ENCODE measurements at places on chromosomes 11 and 22. TPM values are rescaled to one million over a fixed set of nuclear protein-coding genes. Genes with fewer than 3 reads are reported as not detected.

AP1B1 gene
- total RNA-seq, result 57.9 TPM

GRCh38 chr11:127376301-127376700 is 375.7 kb upstream of the KIRREL3 start:
- no peak overlapping the region for H3K27ac ChIP-seq
- no peak for DNase-seq
- no peaks in the 10 kb centered on the region for H3K4me1 ChIP-seq
- H3K27me3 ChIP-seq, result no peaks in the 10 kb centered on the region
- H3K4me3 ChIP-seq, result no peak overlapping the region
- no peaks in the 10 kb centered on the region for H3K36me3 ChIP-seq

GRCh38 chr11:61266602-61267001 is 25.6 kb downstream of the PGA5 start:
- no peak overlapping the region for H3K27ac ChIP-seq
- peaks cover 1% of the 10 kb centered on the region for H3K36me3 ChIP-seq
- no peaks in the 10 kb centered on the region for H3K27me3 ChIP-seq
- peaks cover 15% of the 10 kb centered on the region for H3K4me1 ChIP-seq
- no peak overlapping the region for H3K4me3 ChIP-seq

DNA sequence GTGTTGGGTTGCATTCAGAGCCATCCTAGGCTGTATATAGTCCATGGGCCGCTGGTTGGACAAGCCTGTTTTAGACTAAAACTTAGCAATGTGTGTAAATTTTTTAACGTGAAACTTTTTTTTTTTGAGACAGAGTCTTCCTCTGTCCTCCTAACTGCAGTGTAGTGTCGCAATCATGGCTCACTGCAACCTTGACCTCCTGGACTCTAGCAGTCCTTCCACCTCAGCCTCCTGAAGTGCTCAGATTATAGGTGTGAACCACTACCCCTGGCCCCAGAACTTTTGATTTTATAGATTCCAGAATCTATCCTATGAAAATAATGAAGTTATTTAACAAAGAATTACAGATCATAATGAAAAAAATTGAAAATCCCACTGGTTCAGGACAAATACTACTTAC is 29.9 kb upstream of the PANX2 start:
- H3K4me3 ChIP-seq, result no peak overlapping the region
- H3K27me3 ChIP-seq, result peaks cover 35% of the 10 kb centered on the region
- no peaks in the 10 kb centered on the region for H3K4me1 ChIP-seq

GRCh38 chr22:20582520-20583361 is 75.3 kb downstream of the MED15 start:
- no peak overlapping the region for H3K4me3 ChIP-seq
- H3K27ac ChIP-seq, result no peak overlapping the region
- H3K27me3 ChIP-seq, result no peaks in the 10 kb centered on the region
- H3K4me1 ChIP-seq, result no peaks in the 10 kb centered on the region
- DNase-seq, result no peak

DNA sequence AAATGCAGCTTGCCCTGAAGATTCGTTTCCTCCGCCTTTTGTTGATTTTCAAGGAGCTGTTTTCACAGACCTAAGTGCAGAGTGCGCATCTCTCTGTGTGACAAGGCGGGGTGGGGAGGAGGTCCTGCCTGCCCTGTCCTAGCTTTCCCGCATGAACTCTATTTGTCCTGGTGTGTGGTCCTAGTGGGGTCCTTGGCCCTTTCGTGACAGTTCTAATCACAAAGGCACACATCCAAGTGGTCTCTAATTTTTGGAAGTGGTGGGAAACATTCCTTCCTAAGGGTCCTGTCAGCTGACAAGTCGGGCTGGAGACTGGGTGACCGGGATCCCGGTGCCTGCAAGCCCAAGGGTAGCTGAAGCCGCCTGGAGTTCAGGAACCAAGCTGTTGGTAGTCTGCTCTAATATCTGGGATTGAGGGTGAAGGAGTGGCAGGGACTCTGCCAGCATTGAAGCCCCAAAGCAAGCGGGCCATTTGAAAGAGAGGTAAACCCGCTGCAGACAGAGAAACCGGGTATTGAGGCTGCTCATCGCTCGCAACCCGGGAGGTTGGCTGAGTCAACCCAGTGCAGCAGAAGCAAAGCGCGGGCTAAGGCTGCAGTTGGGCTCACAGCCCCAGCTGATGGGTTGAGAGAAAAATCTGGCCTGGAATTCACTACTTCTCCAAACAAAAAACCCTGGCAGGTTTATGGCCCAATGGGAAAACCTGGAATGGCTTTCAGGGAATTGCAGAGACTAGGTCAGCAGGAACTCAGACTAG is 28.1 kb upstream of the FBXO3 start:
- H3K4me3 ChIP-seq, result no peak overlapping the region
- H3K27me3 ChIP-seq, result peaks cover 72% of the 10 kb centered on the region
- H3K27ac ChIP-seq, result no peak overlapping the region
- DNase-seq, result peak; percentile 33

DNA sequence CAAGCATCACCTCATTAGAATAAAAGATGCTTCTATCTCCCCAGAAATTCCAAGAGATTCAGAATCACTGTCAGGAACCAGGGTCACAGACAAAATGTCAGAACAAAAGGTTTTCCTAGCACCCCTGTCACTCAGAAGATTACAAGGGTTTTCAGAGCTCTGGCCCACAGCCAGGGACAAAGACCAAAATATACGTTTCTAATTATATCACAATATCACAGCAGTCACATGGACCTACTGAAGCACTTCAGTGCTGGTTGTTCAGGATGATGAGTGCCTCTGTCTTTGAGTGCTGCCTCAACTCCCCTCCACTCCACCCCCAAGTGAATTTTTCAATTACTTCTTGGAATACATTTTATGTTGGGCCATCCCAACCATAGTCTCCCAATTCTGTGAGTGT is 21.9 kb upstream of the RTL6 start:
- no peaks in the 10 kb centered on the region for H3K4me1 ChIP-seq
- peaks cover 8% of the 10 kb centered on the region for H3K36me3 ChIP-seq
- H3K4me3 ChIP-seq, result no peak overlapping the region
- H3K27ac ChIP-seq, result no peak overlapping the region
- DNase-seq, result no peak
